ENCODE measurements at places on chromosomes 11 and 22.
A peak's percentile ranks its signal among the peaks of the same experiment; 100 is the strongest.

GRCh38 chr22:45515676-45516075 lies 13.0 kb downstream of the FBLN1 start:
- no peak for DNase-seq

DNA sequence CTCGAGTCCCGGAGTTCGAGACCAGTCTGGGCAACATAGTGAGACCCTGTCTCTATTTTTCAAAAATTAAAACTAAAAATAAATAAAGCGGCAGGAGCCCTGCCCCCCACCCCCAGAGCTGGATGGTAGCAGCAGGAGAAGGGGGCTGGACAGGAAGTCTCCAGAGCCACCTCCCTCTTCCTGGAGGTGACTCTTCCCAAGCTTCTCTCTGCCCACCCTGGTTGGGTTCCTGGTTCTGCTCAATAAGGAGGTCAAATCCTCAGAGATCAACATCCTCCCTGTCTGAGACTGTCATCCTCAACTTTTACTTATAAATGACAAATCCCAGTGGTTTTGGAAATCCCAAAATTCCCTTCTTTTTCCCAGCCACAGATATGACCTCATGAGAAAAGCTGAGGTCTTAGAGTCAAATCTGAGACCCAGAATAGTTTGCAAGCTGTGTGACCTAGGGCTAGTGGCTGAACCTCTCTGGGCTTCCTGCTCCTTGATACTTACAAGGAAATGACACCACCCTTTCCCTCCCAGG lies 987 bp downstream of the C1QTNF6 start:
- peak; percentile 24 for DNase-seq

- DNase-seq, result no peak
Measured at GRCh38 chr22:27241430-27242321, 559.9 kb downstream of the MN1 start.

- DNase-seq, result peak; percentile 82
Measured at GRCh38 chr11:73393479-73394415, 17.5 kb downstream of the RELT start.

DNA sequence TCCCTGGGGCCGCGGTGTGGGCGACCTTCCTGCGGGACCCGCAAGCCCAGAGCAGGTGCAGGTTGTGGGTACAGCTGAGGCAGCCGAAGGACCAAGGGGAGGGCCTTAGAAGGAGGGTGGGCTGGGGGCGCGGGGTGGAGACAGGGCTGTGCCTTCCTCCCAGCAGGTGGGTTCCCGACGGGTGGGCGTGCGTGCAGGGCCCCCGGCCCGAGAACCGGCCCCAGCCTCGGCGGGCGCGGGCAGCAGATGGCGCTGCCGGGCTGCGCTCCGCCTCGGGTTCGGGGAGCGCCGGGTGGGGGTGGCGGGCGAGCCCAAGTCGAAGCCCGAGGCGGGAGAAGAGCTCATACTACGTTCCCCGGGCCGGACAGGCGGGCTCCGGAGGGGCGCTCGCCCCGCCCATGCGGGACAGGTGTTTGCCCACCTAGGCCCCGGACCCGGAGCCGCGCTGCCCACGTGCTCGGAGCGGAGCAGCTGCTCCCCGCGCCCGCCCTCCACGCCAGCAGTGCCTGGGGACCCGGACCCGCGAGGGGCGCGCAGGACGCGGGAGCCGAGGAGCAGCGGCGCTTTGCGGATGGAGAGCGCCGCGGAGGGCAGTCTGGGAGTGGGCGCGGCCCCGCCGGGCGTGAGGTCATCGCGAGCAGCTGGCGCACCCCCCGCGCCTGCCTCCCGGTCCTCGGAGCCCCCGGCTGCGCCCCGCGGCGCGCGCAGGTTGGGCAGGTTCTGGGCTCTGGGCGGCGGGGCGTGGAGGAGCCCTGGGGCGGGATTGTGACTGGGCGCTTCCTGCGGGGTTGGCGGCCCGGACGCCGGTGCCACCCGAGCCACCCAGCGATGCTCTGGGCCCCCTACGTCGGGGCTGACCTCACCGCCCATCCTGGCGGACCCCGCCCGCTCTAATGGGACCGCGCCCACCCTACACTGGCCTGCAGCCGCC lies 25.3 kb downstream of the DUSP8 start:
- DNase-seq, result peak; percentile 54

- DNase-seq, result no peak
Measured at GRCh38 chr11:35260342-35260985, 121.5 kb downstream of the CD44 start.

- peak; percentile 86 for DNase-seq
Measured at GRCh38 chr22:42432020-42432596, at the start of gene NFAM1. Gene NFAM1, minus strand, starts transcription at chr22:42432403. Its CDS starts 46 bp downstream, at chr22:42432357.

- no peak for DNase-seq
Measured at GRCh38 chr11:97746818-97747217, 1273.9 kb upstream of the CNTN5 start.

GRCh38 chr22:45127866-45128265 lies 35.9 kb upstream of the NUP50 start:
- peak; percentile 12 for DNase-seq

- DNase-seq, result peak; percentile 50
Measured at GRCh38 chr11:57567515-57568329, at the start of gene UBE2L6. Gene UBE2L6, minus strand, starts transcription at chr11:57567672. Its CDS starts 61 bp downstream, at chr11:57567611.

DNA sequence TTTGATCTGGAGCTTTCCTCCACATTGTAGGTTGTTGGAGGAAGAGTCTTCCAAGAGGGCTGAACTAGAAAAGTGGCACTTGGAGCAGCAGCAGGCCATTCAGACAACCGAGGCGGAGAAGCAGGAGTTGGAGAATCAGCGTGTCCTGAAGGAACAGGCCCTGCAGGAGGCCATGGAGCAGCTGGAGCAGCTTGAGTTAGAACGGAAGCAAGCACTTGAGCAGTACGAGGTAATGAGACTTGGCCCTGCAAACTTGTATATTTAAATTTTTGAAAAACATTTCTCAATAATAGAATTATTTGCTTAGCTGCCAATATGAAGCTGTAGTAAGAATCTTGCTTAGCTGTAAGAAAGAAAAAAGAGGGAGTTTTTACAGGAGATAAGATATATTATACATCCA lies 84.0 kb downstream of the SWAP70 start:
- no peak for DNase-seq

DNA sequence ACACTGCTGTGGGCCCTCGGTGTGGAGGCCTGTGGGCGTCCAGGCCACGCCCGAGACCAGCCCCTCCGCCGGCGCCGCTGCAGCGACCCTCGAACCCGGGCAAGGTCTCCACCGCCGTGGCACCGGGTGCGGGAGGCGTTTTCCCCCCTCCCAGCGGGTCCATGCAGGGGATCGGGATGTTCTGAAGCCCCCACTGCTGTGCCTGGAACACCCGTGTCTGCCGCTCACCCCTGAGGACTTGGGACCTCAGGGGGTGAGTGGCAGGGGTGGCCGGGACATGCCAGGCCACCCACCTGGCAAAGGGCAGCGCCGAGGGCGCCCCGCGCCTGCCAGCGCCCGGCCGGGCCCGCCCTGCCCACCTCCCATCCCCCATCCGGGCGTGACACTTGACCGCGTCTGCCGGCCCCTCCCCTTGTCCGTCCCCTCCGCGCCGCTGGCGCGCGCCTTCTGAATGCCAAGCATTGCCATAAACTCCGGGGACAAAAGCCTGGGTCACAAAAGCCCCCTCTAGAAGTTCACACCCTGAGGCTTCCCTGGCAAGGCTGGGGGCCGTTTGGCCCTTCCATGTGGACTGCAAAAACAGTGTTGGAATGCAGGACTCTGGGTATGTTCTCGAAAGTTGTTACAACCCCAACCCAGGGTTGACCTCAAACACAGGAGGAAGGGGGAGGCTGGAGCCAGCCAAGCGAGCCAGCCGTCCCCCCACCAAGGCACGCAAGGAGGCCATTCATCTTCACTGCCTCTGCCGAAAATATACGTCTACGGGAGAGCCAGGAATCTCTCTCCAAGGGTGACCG lies 819 bp upstream of the KCNQ1OT1 start:
- DNase-seq, result peak; percentile 77

GRCh38 chr11:4626207-4627099 lies 10.8 kb upstream of the OR51D1 start:
- DNase-seq, result peak; percentile 75

- no peak for DNase-seq
Measured at GRCh38 chr22:27986937-27987336, 67.9 kb upstream of the PITPNB start.

- DNase-seq, result no peak
Measured at GRCh38 chr22:41885116-41885515, 29.8 kb downstream of the SHISA8 start.

DNA sequence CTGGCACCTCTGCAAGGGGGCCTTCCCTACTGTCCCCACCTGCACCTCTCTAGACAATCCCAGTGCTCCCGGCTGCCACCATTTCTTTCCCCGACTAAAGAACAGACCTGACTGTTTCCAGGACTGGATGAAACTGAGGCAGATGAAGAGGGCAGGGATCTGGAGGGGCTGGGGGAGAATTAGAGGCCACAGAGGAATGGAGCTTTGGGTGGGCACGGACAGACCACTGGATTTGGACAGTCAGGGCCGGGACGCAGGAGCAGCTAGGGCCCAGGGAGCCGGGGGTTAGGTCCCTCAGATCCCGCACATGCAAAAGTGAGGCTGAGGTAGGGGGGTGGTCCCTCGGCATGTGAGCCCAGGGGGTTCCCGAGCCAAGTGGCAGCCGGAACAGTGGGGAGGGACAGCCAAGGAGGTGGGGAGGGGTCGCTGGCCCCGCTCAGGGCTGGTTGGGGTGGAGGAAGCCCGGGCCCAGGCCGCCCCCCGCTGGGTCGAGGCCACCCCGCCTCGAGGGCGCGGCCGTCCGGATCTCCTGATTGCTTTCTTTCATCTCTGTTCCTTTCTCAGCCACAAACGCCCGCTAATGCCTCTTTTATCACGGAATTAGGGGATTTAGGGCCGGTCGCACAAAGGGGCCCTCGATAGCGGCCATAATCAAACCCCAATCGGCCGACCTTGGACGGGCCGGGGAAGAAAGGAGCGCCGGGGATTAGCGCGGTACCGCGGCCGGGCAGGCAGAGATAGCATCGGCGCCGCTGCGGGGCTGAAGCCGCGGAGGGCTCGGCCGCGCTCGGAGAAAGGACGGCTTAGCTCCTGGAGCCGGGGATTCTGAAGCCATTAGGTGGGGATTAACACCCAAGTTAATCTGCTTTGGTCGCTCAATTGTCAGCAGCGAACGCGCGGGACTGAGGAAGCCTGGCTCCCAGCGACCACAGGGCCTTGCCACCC lies 9.3 kb downstream of the SLC25A1 start:
- DNase-seq, result no peak

- DNase-seq, result no peak
Measured at GRCh38 chr11:31863170-31863832, 52.2 kb upstream of the PAX6 start.

GRCh38 chr22:23700706-23701105 lies 9.9 kb downstream of the RGL4 start:
- no peak for DNase-seq

DNA sequence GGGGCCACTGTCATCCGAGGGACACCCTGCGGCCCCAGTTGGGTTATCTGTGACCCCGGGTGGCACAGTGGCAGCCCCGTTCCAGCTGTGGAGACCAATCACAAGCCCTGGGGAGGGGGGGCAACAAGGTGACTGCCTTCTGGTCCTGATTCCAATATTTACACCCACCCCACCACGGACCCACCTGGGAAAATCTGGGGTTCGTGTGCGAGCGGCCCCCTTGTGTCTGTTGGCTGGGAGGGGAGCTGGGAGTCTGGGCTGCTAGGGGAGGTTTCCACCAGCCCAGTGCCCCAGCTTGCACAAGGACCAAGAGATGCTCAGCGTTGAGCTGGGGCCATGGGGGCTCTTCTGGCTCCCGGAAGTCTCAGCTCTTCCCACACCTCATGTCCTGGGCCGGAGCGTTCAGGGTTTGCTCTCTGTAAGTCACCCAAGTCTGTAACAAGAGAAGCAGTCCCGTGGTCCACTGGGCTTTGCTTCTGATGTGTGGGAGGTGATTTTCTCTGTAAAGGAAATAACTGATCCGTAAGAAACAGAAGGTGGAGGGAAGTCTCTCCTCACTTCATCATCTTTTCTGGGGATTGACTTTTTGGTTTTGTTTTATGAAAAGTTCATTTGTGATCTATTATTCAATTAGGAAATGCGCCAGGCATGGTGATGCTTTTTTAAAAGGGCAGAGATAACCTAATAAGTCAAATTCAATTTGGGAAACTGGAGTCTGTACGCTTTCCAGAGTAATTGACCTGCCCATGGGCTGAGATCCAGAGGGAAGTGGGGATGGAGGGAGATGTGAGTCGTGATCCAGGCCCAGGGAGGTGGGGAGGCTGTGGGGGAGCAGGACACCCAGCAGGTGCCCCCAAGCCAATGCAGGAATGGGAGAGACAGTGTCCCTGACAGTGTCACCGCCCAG lies 22.4 kb upstream of the GAL start:
- DNase-seq, result no peak

- no peak for DNase-seq
Measured at GRCh38 chr22:45905924-45906865, 70.8 kb downstream of the WNT7B start.

- DNase-seq, result peak; percentile 26
Measured at GRCh38 chr11:45048313-45048841, 97.7 kb upstream of the TP53I11 start.

GRCh38 chr11:108241330-108242037 lies 18.6 kb downstream of the ATM start:
- no peak for DNase-seq

GRCh38 chr11:12248330-12248729 lies 129.0 kb upstream of the PARVA start:
- no peak for DNase-seq

DNA sequence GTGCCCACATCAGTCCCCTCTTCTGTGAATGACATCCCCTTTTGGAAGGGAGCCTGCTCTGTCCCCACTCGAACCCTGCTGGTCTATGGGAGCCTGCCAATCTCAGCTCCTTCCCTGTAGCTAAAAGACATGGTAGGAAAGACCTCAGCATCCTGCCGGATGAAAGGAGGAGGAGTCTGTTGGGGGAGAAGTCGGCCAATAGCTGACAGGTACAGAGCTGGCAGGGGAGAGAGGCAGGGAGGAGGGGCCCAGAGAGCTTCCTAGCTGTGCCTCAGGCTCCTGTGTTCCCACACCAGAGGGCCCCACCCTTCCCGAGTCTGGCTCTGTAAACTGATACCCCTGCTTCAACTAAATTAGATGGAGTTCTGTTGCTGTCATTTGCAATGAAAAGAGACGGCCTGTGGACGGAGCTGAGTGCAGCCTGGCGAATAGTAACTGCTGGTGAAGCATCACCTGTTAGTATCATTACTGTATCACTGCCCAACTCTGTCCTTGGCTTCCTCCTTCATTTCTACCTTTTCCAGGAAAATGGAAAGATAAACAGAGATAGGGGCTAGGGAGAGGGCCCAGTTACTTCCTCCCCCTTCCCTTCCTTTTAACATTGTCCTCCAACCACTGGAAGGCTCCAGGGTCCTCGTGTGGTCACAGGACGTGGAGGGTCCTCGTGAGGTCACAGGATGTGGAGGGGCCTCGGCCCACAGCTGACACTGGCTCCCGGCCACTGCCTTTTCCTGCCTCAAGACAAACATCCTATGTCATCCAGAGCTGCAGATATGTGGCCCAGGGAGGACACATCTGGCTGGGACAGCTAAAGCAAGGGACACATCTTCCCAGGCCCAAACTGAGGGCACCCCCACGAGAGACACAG lies 15.1 kb downstream of the FXYD6 start:
- DNase-seq, result no peak
